ENCODE measurements at places on chromosomes 5 and 9.
A peak's percentile ranks its signal among the peaks of the same experiment; 100 is the strongest.

- DNase-seq, result no peak
Measured at GRCh38 chr9:83355024-83355444, 183.2 kb downstream of the FRMD3 start.

GRCh38 chr9:110298043-110298605, 39.5 kb downstream of the TXNDC8 start:
- no peak for DNase-seq

GRCh38 chr5:78499485-78499884, 139.1 kb downstream of the SCAMP1 start:
- no peak for DNase-seq

DNA sequence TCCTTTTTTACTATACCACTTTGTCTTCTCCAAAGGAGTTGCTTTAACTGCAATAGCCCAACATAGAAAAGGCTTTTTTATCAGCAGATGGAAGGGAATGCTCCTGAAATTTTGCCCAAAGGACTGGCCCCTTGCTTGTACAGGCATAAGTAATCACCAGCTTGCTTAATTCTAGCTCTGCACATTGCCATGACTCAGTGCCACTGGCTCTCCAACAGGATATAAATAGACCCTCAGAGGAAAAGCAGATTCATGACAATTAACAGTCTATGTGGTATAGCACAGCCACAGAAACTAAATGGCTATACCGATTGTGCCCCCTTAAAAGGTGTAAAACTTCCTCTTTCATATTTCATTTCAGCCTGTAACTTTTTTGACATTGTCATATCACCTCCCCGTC, 227.0 kb downstream of the ZNF608 start:
- peak; percentile 7 for DNase-seq

Data from hematopoietic multipotent progenitor cell treated with erythropoietin and hydrocortisone succinate and interleukin-3 and kit ligand, for 6 days (in vitro differentiated cells).